ENCODE measurements at places on chromosomes 16 and 17.

DNA sequence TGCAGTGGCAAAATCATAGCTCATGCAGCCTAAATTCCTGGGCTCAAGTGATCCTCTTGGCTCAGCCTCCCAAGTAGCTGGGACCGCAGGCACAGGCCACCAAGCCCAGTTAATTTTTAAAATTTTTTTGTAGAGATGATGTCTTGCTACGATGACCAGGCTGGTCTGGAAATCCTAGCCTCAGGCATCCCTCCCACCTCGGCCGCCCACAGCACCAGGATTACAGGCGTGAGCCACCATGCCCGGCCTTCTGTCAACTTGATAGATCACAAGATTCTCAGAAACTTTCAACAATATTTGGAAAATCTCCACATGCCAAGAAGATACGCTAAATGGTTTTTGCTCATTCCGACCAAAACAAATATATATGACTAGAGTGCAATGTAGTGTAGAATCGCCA lies 111.0 kb downstream of the ADCY9 start:
- DNase-seq, result no peak

- no peak for DNase-seq
These were observed 7.1 kb upstream of the PSMD3 start for GRCh38 chr17:39973496-39973895.

DNA sequence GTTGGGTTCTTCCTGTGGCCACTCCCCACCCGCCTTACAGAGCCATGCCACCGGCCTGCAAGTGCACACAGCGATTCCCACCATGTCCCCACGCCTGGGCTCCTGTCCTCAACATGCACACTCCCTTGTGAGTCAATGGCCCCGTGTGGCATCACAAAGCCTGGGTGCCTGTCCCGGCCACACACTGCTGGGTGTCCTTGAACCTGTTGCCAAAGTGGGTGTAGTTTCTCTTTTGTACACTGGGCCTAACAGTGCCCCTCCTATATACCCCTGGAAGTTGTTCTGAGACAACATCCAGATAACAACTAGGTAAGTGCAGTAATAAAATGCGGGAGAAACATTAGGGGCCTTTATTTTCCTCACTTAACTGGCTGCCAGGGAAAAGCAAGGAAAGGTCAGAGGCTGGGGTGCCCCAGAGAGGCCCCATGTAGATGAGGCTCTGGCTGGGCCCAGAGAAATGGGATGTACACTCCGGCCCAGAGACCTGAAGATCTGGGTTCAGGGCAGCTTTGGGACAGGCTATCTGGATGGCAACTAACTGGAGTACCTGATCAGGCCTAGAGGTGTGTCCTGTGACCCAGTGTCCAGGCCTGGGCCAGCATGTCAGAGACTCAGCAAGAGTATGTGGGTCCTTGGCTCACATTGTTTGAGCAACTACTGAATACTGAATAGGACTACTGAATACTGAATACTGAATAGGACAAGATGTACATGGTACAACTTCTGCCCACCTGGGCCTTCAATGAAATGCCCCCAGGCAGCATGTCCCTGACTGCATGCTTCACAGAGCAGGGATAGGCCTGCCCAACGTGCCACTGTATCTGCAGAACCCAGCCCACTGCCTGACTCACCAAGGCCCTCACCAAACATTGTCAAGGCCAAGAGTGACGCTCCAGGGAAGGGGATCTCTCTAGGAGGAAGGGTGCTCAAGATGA lies 8.3 kb downstream of the ABCC3 start:
- no peak for DNase-seq

- peak; percentile 38 for DNase-seq
These were observed 73.1 kb upstream of the CES5A start for GRCh38 chr16:55948230-55948629.

DNA sequence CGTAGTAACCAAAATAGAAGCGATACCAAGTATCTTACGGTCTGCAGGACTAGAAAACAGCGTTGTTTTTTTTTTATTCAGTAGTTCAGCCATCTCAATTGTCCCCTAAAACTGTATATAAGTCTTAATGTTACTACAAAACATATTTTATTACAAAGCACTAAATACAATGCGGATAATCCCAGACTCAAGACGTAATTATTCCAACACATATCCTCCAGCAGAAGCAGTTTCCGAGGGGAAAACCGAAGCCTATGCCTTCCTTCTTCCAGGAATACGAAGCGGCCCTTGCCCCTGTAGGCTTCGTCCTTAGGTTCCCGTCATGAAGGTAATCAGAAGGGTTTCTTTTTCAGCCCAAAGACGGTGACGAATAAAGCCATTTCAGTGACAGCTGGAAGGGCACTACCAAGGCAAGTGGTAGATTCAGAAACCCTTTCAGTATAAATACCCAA lies 2.3 kb downstream of the TMEM107 start:
- DNase-seq, result no peak

DNA sequence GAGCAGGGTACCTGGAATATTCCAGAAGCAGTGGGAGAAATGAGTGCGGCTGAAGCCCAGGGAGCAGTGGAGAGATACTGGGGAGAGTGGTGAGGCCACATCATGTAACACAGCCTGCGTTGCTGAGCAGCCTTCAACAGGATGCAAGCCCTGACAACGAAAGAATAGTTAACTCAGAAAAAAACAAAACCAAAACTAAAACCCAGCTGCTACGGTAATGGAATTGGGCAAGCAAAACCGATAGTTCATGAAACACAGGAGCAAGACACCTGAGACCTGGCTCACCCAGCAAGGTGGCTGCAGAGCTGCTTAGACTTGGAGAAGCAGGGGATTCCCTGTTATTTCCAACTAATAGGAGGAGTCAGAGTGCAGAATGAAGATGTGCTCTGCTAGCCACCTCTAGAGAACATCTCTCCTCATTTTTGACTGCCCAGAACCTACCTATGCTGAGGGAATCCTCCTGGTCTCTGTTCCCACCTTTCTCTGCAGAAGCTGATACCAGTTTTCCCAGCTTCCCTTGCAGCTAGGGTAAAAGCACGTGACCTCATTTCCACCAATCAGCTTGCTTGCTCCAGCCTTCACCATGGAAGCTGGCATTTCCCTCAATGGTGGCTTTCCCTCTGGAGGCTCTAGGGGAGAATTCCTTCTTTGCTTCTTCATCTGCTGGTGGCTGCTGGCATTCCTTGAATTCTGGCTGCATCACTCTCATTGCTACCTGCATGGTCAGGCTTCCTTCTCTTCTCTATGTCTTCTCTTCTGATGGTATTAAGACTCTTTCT lies 59.4 kb upstream of the XYLT1 start:
- no peak for DNase-seq

GRCh38 chr16:1080801-1081733 lies 8.5 kb downstream of the SSTR5 start:
- no peak for DNase-seq

DNA sequence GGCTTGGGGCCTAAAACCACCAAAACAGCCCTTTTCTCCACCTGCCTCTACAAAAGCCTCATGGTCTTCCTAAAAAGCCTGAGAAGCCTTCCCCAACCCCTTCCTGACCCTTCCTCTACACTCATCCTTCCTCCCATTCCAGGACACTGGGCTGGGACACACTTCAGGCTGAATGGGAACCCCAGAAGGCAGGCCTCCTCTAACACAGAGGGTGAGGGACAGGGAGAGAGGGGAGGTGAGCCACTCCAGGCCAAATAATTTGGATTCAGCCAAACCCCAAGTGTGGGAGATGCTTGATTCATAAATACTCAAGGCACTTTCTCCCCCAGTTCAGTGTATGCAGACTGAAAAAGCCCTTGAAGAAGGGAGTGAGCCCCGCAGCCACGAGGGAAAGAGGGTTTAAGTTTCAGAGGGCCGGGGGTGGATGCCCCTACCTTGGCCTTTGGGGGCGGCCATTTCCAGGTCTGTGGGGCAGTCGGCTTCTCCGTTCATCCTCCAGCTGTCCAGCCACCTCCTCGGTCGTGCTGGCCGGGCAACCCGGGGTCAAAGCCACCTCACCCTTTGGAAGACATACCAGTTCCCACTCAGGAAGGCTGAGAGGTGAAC lies 1.6 kb downstream of the UBTF start:
- no peak for DNase-seq

DNA sequence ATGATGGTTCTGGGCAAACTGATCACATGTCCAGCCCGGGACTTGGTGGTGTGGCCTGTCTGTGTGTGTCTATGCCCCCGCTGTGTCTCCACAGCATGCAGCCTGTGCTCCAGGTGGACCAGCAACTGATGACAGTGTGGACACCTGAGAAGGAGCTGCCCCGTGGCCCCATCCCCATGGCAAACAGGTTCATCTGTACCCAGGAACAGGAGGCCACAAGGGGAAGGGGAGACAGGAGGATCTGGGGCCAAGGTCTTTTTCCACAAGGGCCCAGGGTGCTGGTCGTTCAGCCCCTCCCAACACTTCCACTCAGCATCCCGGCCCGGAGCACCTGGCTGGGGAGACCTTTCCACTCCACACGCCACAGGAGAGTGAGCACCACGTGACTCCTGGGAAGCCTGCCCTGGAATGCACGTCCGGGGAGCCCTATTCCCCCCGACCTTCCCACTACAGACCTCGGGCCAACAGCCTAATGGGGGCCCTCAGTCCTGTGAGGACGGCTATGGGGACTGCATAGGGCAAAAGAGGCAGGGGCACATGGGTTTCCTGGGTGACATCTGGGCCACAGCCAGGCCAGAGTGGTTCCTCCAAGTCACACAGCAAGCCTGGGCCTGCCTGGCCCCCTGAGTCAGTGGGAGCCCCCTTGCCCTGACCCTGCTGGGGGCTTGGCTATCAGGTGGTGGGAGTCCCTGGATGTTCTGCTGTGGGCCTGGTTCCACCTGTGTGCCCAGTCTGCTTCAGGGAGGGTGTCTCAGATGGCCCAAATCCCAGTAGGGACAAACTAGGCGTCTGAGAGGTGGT lies 20.8 kb upstream of the NXPH3 start:
- DNase-seq, result no peak

GRCh38 chr16:57541754-57542435 lies 548 bp upstream of the ADGRG5 start:
- no peak for DNase-seq

GRCh38 chr16:75204410-75204758 lies 2.6 kb downstream of the CTRB2 start:
- no peak for DNase-seq

- DNase-seq, result no peak
These were observed 86.8 kb upstream of the TOM1L1 start for GRCh38 chr17:54813896-54814295.

GRCh38 chr16:69888005-69888590 lies 63.0 kb upstream of the CLEC18A start:
- peak; percentile 65 for DNase-seq

GRCh38 chr16:59181821-59182420 lies 447.8 kb upstream of the GOT2 start:
- DNase-seq, result no peak

DNA sequence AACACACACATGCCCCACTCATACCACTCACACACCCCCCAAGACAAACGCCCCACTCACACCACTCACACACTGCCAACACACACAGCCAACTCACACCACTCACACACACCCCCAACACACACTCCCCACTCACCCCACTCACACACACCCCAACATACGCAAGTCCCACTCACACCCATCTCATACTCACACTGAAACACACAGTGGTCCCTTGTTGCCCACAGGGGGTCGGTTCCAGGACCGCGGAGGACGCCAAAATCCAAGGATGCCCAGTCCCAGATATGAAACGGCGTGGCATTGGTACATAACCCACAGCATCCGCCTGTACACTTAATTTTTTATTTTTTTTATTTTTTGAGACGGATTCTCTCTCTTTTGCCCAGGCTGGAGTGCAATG lies 20.9 kb downstream of the RNF213 start:
- no peak for DNase-seq
